ENCODE measurements at places on chromosomes 2 and 18.

DNA sequence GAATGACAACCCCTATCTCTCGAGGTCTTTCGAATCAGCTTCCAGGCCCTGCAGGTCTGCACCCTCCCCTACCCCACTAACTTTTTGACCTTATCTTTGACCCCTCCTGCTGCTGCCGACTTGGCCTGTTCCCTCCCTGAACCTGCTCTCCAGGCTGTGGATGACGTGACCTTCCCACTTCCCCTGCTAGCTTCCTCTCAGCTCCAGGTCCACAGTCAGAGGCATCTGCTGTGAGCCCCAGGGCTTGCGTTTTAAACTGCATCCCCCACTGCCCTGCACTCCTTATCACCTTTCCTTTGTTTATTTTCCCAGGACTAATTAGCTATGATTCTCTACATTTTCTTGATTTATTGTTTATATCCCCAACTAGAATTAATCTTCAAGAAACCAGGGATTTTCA lies 71.2 kb upstream of the ALKAL2 start:
- DNase-seq: no peak

DNA sequence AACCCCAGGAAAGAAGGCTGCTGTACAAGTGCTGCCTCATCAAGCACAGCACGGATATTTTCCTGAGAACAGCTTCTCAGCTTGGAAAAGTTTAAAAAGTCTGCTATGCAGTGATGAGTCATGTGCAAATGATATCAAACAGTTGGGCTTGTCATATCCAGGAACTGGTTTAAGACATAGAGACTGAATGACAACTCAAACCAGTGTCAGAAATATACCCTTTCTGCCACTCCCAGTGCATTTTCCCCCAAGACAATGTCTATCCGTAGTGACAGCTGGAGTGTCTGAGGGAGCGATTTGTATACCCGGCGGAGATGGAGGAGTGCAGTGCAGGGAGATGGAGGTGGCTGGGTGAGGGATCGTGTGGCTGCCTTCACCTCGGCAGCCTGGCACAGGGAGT lies 28.2 kb downstream of the SOX11 start:
- no peak for DNase-seq

DNA sequence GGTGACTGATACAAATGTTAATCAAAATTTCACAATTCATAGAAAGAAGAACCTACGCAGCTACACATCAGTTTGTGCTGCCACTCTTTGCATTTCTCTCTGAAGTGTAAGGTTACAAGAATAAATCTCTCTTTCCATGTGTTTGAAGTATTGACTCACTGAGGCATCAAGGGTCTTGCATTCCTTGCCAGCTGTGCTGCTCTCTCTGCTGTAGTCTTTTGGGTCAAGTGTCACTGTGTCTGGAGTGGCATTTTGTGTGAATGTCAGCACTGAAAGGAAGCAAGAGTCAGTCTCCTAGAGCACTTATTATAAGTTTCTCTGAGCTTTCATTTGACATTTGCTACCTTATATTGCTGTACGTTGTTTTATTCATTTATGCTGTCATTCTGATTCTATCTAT lies 1696.1 kb upstream of the LRRTM1 start:
- DNase-seq: no peak

- no peak for DNase-seq
Observed at GRCh38 chr2:135914485-135914884, 38.2 kb upstream of the MCM6 start.

- DNase-seq: no peak
Observed at GRCh38 chr2:54259413-54260240, 3.6 kb upstream of the TSPYL6 start.

DNA sequence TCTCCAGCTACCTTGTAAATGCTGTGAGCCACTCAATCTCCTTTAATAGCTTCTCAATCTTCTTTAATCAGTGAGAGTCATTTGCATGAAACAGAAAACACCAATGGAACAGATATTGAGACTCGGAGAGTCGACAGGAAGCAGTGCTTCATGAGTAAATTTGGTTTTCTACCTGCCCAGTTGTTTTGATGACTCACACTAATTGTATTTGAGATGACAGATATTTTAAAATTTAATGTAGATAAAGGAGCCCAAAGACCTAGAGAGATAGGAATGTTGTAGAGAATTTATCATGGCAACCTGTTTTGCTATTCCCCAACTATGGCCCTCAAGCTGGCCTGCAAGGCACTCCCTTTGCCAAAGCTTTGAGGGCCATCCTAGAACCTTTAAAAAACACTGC lies 119.1 kb downstream of the CDC42EP3 start:
- no peak for DNase-seq

- no peak for DNase-seq
Observed at GRCh38 chr2:225998116-225998515, 598.6 kb downstream of the NYAP2 start.

GRCh38 chr2:54529935-54530334 lies 73.8 kb downstream of the SPTBN1 start:
- DNase-seq: no peak

DNA sequence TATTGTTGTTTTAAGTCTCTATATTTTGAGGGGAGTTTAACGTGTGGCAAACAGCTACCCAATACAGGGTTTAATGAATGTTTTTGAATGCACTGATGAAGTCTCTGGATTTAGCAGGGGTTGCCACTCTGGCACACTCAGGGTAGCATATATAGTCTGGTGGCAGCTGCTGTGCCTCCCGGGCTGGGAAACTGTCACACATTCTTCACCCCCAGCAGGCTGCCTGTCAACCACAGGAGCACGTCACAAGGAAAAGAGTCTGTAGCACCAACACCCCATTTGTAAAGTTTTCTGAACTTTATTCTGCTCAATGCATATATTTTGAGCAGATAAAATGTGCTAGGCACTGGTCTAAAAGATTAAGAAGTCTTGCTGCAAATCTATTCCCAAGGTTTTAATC lies 39.3 kb downstream of the NGEF start:
- no peak for DNase-seq

DNA sequence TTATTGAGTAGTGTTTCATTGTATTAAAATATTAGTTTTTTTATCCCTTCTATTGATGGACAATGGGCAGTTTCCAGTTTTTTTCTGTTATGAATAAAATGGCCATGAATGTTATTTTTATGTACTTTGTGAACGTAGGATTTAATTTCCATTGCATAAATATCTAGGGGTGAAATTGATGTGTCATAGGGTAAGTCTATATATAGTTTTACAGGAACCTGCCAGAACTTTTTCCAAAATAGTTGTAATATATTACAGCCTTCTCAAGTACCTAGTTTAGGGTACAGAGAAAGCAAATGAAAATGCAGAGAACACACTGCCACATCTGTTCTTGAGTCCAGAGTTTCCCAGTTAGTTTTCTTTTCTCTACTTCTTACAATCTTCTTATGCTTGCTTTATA lies 378.6 kb downstream of the MEIS1 start:
- no peak for DNase-seq

GRCh38 chr2:67798541-67799160 lies 264.2 kb downstream of the C1D start:
- no peak for DNase-seq

DNA sequence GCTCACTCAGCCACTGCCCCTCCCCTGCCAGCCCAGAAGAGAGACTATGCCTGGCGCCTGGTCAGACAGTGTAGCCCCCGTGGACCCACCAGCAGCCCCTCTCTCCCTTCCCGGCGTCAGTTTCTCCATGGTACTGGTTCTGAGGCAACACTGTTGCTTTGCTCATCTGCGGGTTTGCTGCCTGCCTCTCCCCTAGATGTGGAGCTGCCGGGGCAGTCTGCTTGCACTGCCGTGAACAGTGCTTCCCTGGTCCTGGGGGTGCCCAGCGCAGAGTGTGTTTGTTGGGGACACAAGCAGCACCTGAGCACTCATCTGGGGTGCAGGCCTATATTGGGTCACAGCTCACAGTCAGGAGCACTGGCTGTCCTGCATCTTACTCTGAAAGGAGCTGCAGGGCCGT lies 309.9 kb downstream of the NDUFA10 start:
- DNase-seq: no peak

DNA sequence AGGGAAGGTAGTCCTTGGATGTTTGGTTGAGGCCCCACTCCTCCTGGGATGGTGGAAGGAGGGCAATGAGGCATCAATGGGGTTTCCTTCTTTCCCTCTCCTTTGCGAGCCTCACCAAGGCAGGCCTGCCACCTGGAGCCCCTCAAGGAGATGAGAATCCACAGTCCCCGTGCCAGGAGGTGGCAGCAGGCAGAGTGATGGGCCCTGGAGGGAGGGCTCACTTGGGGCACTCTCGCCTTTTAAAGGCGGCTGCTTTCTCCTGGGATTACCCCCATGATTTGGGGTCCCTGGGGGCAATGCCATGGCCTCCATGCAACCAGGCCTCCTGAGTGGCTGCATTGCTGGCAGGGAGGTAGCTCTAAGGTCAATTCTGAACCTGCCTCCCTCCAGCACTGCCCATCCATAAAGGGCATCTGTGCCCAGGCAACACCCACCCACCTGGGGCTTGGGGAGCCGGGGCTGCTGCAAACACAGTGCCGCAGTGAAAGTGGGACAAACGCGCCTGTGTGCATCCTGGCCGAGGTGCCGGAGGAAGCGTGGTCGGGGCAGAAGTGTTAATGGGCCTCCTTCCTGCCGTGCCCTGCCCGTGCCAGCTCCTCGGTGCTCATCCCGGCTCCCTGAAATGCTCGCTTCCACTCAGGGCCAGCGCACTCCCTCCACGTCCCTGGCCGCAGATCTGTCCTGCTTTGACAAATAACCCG lies 55.9 kb downstream of the ZFP36L2 start:
- DNase-seq: no peak

DNA sequence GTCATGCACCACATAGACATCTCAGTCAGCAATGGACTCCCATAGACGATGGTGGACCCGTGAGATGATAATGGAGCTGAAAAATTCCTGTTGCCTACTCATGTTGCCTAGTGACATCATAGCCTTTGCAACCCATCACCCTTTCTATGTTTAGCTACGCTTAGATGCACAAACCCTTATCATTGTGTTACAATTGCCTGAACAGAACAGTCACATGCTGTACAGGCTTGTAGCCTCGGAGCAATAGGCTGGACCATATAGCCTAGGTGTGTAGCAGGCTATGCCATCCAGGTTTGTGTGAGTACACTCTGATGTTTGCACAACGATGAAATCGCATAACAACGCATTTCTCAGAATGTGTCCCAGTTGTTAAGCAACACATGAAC lies 221.6 kb downstream of the ALPK2 start:
- DNase-seq: no peak

- DNase-seq: no peak
Observed at GRCh38 chr18:47987388-47987699, 56.9 kb upstream of the SMAD2 start.

DNA sequence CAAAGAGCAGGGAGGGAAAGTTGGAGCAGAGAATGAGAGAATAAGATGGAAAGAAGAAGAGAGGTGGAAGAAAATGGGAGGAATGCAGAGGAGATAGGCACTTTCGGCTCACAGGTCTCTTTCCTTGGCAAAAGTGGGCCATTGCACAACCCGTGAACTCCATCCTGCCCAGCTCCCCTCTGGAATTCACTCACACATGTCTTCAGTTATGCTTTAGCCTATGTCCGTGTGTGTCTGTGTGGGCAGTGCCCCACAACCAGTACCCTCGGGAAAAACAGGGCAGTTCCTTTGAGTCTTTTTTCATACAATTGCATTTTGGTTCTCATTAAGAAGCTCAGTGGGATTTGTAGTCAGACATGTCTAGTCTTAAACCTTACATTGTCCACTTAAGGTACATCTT lies 34.5 kb downstream of the DTNA start:
- no peak for DNase-seq

DNA sequence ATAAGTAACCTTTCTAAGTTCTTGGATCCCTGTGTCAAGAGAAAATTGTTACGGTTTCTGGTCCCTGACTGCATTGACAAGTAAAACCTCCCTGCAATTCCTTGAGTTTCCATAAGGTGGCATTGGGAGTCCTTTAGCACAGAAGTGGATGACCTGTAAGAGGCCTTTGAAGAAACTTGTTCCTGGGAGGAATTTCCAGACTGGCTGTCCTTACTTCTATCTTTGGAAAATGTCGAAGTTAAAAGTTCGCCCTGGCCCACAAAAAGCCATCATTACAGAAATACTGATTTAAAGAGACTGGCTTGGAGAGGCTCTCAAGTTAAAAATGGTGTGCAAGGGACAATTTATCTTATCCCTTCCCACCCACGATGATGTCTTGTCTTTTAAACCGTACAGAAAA lies 218.4 kb downstream of the CDH20 start:
- peak; percentile 8 for DNase-seq

DNA sequence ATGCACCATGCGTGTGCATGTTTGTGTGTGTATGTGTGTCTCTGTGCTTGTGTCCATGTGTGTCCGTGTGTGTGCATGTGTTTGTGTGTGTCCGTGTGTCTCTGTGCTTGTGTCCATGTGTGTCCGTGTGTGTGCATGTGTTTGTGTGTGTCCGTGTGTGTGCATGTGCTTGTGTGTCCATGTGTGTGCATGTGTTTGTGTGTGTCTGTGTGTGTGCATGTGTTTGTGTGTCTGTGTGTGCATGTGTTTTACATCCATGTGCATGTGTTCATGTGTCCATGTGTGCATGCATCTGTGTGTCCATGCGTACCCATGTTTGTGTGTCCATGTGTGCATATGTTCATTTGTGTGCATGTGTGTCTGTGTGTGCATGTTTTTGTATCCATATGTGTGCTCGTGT lies 100.5 kb downstream of the LBH start:
- DNase-seq: no peak

DNA sequence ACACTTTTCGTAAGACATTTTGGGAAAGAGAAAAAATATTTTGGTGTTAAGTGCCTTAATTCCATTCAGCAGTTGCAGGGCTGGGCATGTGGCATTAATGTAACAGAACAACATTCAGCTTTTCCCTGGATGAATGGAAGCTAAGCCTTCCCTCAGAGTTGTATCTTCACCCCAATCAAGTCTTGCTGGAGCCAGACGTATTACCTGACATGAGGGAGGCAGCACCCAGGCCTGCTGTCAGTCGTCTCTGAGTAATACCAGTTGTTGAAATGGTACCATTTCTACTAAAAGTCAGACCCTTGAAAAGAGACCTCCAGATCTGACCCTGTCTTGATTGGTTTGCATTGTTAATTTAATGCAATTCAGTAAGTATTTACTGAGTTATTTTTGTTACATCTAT lies 57.5 kb downstream of the MALT1 start:
- DNase-seq: no peak

DNA sequence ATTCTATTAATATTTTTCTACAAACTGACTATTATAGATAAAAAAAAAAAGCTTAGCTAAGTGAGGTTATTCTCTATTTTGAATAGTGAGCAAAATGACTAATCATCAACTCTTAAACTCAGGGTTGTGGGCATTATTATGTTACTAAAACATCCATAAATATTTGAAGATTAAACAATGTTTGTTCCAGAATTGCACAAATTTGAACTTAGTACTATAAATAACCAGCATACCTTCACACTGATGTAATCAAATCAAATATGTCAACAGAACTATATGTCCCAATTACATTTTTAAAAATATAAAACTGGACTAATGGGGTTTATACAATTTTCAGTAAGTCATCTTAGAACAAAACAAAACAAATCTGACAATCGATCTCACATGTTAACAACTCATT lies 800.9 kb downstream of the LRP1B start:
- DNase-seq: no peak

Data from stimulated activated naive CD8-positive, alpha-beta T cell treated with anti-CD3 and anti-CD28 coated beads, Interleukin-15, Interleukin-2, amounts not matched to agents 100 U/mL and 50 U/mL, for 24 hours (primary cell).